ENCODE measurements at places on chromosomes 2 and 18.
A peak's percentile ranks its signal among the peaks of the same experiment; 100 is the strongest.

- no peak for DNase-seq
These were observed 260.0 kb upstream of the ID2 start for GRCh38 chr2:8421658-8422449.

DNA sequence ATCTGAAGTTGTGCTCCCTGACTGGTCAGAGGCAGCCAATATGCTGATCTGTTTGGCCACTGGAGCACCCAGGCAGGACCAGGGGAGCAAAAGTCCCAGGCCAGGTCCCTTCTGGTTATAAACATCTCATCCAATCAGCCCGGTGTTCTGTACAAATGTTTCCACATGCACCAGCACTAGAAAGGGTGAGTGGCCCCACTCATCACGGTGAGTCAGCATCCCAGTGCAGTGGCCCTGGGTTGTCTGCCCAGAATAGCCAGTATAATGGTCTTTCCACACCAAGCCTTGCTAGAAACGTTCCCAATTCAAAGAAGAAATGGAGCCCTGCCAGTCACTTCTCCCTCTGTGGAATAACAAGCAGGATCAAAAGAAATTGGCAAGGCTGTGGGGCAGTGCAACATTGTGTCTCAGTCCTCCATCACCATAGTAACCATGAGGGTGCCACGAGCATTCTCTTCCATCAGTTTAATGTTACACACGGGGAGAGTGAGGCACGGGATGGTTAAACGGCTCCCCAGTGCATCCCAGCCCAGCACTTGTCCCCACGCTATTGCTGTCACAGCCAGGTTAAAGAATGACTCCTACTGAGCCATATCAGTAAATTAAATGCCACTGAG lies 174.9 kb downstream of the SEPTIN10 start:
- no peak for DNase-seq

- DNase-seq, result no peak
These were observed 28.8 kb upstream of the NEDD4L start for GRCh38 chr18:58015065-58015780.

DNA sequence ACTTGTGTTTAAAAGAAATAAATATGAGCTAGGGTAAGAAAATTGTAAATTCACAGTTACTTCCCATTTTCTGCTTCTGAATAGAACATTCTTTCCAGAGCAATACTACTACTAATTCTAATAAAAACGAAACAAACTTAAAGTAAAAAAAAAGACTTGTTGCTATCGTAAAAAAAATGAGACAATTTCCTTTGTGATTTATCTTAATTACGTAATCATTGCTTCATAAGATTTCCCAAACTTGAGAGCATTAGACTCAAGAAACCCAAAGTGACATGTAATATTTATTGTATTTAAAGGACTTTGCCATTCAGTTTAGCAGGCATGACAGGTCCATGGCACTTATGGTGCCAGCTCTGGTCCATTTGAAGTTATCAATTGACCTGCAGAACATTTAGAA lies 153.8 kb downstream of the AQP4 start:
- no peak for DNase-seq

- no peak for DNase-seq
These were observed 5.0 kb downstream of the ARID5A start for GRCh38 chr2:96541398-96542152.

DNA sequence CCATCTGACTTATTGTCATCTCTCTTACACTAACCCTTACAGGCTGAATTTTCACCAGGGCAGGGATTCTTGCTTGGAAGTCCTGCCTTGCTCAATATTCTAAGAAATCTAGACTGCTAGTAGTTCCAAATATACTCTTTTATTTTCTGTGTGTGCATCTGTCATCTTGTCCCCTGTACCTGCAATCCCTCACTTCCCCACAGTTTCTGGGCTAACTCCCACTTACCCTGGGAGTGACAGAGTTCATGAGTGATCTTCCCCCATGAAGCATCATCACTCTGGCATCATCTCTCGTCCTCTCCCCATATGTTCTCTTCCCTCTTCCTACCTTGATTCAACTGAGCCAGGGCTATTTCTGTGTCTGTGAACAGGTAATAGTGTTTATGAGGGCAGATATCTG lies 35.7 kb downstream of the HNMT start:
- no peak for DNase-seq

GRCh38 chr2:188024811-188025210 lies 266.9 kb upstream of the GULP1 start:
- DNase-seq, result no peak

DNA sequence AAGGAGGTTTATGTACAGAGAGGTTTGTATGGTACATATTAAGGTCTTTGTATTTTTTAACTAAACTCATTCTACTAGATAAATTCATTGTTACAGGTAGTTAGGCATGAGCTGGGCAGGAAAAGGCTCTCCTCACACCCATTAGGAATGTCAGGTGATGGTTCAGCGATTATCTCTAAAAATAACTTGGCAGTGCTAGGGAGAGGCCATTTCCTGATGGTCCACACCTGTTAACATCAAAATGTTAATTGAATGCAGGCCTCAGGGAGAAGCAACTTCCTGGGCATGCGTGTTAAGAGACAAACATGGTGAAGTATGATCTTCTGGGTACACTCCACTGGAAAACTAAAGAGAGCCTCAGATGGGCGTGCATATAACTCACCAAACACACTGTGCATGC lies 73.6 kb downstream of the ARL6IP6 start:
- DNase-seq, result no peak

DNA sequence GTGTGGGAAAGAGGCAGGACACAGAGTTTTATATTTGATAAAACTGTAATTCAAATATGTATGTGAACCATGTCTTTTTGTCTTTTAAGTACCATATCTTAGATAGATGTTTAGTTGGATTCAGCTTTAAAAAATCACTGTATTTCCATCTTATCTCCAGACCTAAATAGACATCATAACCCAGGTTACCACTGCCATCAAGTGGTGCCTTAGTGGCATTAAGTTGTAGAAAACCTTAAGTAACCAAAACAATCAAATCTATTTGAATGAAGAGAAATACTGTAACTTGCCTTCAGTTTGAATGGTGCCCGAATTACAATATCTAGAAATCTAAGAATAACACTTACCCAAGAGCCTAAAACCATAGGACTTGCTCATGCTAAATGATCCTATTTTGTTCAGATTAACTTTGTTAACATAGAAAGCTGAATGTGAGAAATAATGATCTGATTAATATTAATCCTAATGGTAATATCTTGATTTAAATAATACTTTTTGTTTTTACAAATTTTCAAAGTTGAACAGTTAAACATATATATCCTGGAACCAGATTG lies 92.5 kb upstream of the MAP2 start:
- DNase-seq, result no peak

DNA sequence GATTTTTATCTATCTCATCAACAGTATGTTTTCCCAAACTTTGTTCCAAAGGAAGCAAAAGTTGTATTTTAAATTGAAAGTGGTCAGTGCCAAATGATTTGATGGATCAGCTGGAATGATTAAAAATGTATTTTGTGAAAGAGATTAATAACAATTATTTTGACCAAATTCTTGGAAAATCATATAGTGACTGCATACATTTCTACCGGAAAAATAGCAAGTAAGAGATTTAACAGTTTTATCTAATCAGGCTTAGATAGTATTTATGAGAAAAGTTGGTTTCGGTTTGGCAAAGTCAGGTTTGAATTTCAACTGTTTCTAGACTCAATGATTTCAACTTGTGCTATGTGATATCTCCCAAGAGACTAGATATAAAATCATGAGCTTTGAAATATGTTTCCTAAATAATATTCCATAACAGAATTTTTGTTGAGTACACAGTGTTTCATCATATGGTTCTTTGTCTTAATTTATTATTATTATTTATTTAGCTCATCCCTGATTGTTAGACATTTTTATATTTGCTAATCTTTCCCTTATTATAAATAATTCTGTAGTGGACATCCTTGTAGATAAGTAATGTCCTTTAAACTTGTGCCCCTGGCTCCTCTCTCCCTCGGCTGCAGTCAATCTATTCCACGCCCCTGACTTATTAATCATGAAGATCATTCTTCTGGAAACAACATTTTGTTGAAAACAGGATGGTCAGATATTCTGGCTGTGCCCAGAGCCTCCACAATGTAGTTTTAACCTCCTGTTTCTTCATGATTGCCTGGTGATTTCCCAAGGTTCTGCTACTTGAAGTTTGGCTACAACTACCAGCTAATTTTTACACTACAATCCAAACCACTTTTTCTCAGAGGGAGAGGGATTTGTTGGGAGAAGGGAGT lies 520.7 kb upstream of the TCF4 start:
- DNase-seq, result no peak

- peak; percentile 70 for DNase-seq
These were observed 571 bp downstream of the EEF1B2 start for GRCh38 chr2:206160125-206160806.

DNA sequence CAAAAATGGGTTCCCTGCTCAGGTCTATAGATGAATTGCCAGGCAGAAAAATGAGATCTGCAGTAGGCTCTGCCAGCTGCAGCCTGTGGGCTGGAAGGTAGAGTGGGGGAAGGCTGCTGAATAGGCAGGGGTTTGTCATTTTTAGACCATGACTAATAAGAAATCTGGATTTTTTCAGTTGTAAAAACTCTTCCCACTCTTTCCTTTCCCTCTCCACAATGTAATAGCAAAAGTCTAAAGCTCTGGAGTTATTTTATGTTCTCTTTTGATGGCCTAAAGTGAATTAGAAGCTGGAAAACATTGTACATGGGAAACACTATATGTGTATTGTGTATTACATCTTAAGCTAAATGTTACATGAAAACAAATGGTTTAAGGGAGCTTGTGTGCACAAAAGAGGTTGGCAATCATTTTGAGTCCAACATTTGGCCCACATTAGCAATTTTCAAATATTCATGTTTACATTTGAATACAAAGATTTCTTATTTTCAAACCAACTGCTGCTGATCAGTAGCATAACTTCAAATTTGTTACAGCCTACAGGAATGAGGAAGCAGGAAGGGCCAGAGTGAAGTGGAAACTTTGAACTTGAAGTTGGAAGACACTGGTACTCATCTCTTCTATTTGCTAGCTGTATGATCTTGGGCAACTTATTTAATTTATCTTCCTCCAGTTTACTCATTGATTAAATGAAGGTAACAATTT lies 407.1 kb downstream of the SLC4A3 start:
- DNase-seq, result no peak

- DNase-seq, result no peak
These were observed 85.1 kb downstream of the ACSL3 start for GRCh38 chr2:222945887-222946286.

- DNase-seq, result no peak
These were observed 38.4 kb downstream of the LONRF2 start for GRCh38 chr2:100283724-100284501.

GRCh38 chr2:69685321-69686048 lies 41.9 kb upstream of the AAK1 start:
- no peak for DNase-seq

GRCh38 chr2:53473236-53473635 lies 294.4 kb upstream of the CHAC2 start:
- no peak for DNase-seq

- no peak for DNase-seq
These were observed 33.9 kb downstream of the SLC4A3 start for GRCh38 chr2:219661197-219661954.

- DNase-seq, result no peak
These were observed 759 bp upstream of the ACTR1B start for GRCh38 chr2:97664636-97664970.

- no peak for DNase-seq
These were observed 84.5 kb upstream of the SLC1A4 start for GRCh38 chr2:64904413-64905329.

GRCh38 chr2:118300832-118301231 lies 212.6 kb downstream of the INSIG2 start:
- DNase-seq, result no peak

DNA sequence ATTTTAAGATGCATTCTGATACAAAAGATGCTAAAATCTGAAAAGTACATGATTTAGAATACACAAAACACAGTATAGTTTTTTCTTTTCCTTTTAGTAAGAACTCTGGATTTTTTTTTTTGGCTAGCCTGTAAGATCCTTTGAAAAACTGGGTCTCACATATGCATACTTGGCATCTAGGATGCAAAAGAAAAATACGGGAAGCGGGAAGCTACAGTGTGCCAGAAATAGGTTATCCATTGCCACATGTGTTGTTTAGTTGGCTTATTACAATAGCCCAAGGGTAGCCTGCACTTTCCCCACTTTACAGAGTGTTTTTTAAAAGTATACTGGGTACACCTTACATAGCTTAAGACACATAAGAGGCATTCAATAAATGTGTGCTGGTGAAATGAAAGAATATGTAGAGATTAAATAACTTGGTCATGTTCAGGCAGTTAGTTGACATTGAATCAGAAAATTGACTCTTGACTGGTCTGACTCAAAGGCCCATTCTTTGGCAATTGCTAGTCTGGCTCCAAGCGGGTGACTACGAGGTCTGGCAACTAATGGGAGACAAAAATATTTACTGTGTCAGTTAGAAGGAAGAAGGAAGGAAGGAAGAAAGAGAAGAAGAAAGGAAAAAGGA lies 286.8 kb upstream of the TRIB2 start:
- no peak for DNase-seq

DNA sequence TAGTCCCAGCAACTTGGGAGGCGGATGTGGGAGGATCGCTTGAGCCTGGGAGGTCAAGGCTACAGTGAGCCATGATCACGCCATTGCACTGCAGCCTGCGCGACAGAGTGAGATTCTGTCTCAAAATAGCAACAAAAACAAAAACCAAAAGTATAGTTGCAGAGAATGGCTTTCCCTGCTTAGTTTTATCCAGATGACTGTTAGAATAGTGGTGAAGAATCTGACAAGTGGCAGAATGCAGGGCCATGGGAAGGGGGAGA lies 53.8 kb downstream of the NEDD4L start:
- DNase-seq, result no peak

DNA sequence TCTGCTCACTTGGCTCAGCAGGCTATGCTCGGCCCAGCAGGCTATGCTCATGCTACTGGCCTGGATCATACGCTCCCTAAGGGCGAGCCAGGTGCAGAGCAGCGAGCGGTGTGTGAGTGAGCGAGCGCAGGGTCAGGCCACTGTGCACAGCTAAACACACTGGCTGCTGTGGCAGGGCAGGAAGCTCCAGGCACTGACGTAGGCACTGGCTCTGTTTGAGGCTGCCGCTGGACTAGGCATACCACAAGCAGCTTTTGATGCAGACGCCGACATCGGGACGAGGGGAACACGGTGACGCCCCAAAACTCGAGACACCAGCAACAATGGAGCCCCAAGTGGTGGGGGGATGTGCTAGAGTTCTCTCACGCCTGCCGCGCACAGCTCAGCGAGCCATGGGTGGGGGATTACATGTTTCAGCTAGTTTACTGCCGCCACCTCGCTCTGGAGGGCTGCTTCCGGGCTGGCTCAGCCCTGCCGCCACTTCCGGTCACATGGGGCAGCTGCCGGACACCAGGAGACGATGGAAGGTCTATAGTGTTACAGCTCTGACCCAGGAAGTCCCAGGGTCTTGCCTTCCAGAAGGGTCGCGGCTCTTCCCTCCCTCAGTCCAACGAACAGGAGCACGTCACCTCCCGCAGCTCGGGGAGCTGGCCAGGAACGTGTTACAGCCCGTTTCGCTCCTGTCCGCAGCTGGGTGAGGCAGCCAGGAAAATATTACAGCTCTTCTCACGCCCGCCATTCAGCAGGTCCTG lies 1176.9 kb upstream of the LRRTM1 start:
- no peak for DNase-seq

- DNase-seq, result peak; percentile 91
These were observed 24.9 kb upstream of the RAB10 start for GRCh38 chr2:26008851-26009566.

GRCh38 chr2:190283783-190284182 lies 35.8 kb downstream of the HIBCH start:
- DNase-seq, result no peak

GRCh38 chr2:178536037-178536436 lies 55.8 kb downstream of the PLEKHA3 start:
- DNase-seq, result no peak

All from ureter (tissue), 1 donor.